Stimulated activated CD4-positive, alpha-beta T cell treated with anti-CD3 and anti-CD28 coated beads, Interleukin-4, amount 100 ng/mL, for 4 hours (primary cell): ENCODE measurements at places on chromosomes 7 and 10.

GRCh38 chr7:109637428-109637990, 1067.8 kb downstream of the DNAJB9 start:
- no peak for DNase-seq

- no peak for DNase-seq
Observed at GRCh38 chr7:45985902-45986301, 64.8 kb upstream of the IGFBP3 start.

- DNase-seq = no peak
Observed at GRCh38 chr10:31268444-31269303, 50.3 kb upstream of the ZEB1 start.

GRCh38 chr7:96061009-96061408, 260.9 kb downstream of the SLC25A13 start:
- DNase-seq = no peak

GRCh38 chr10:69014171-69014570, 25.6 kb downstream of the KIFBP start:
- no peak for DNase-seq

DNA sequence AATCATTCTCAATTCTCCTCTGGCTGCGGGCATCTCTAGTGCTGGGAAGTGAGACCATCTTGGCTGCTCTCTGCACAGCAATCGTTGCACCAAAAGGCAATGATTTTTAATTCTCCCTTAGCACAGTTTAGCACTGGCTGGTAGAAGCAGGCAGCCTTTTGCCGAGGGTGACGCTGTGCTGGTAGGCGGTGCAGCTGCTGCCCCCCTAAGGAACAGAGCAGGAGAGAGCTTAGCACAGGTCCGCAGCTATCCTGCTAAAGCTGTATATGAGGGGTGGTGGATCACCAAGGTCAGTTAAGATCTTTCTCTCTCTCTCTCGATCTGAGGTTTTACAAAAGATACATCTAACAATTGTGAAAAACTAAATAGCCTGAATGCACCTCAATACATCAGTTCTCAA, 390.1 kb downstream of the GATA3 start:
- peak; percentile 23 for DNase-seq
